ENCODE measurements at places on chromosomes 5 and 9.

GRCh38 chr9:120927269-120928014 is 846 bp upstream of the TRAF1 start:
- DNase-seq = no peak

GRCh38 chr9:93244510-93245436 is 60.8 kb downstream of the WNK2 start:
- no peak for DNase-seq

DNA sequence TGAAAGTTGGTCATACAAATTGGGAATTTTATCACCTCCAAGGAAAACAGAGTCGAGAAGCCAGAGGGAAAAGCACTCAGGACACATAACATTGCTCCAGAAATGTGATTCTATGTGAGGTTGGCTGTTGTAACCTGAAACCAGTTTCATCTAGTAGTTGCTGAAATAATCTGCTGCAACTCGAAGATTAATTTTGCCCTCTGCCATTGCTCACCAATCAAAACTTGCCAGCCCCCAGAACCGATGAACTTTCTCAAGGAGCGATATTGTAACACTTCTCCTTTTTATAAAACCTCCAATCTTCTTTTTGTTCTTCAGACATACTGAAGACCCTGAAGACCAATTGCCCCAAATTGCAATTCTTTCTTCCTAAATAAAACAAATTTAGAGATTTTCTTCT is 31.1 kb downstream of the C5orf58 start:
- no peak for DNase-seq

DNA sequence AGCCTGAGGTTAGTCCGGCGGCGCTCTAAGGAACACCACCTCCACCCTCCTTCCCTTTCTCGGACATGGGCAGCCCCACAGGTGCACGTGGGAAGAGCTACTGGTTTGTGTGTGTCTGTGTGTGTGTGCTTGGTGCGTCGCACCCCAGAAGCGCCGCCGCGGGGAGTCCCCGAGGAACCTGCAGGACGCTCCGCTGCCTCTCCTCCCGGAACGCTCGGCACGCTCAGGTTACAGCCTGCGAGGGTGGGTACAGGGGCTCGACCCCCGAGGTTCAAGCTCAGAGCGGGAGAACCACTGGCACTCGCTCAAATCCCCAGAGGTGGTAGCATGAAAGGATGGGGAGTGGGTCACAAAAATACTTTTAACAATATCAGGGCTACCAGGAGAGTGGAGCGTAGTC is 2.0 kb downstream of the ASTN2 start:
- DNase-seq = no peak

DNA sequence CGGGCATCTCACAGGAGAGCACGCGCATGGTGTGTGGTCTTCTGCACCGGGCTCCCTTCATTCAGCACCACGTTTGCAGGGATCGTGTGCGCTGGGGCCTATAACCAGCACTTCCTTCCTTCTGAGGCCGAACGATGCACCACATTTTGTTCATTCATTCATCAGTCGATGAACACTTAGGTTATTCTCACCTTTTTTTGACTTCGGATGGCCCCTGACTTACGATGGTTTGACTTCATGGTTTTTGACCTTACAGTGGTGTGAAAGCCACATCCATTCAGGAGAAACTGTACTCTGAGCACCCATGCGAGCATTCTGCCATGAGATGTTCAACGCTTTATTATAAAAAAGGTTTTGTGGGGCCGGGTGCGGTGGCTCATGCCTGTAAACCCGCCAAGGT is 27.5 kb downstream of the TSPAN17 start:
- no peak for DNase-seq

- DNase-seq = no peak
These were observed 2.2 kb downstream of the UNC5A start for GRCh38 chr5:176812269-176813259.

DNA sequence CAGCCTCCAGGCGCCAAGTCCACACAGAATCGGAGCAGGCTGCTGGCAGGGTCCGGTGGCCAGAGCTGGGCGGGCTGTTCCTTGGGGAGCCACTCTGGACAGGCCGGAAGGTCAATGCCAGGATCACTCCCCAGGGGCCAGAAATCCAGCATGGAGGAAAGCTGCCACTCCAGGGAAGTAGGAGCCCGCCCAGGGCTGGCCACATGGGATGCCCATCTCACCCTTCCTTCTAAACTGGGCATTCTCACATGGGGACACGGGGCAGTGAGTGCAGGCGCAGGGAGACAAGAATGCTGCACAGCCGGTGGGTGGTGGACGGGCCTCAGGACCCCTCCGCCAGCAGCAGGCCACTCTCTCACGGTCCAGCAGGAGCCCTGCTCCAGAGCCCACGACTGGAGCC is 58.2 kb downstream of the ADAMTS2 start:
- DNase-seq = no peak

DNA sequence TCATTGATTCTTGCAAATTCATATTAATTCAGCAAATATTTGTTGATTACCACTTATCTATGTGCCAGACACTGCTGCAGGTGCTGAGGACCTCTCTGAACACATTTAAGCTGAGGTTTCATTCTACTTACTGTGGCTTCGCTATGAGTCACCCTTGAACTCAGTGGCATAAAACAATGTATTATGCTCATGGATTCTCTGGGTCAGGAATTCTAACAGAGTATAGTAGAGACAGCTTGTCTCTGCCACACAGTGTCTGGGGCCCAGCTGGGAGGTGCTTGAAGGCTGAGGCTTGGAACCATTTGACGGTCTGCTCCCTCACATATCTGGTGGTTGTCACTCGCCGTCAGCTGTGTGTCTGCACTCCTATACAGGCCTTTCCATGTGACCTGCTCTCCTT is 124.3 kb upstream of the NR3C1 start:
- DNase-seq = no peak

GRCh38 chr5:148458036-148458888 is 74.5 kb downstream of the FBXO38 start:
- DNase-seq = no peak

DNA sequence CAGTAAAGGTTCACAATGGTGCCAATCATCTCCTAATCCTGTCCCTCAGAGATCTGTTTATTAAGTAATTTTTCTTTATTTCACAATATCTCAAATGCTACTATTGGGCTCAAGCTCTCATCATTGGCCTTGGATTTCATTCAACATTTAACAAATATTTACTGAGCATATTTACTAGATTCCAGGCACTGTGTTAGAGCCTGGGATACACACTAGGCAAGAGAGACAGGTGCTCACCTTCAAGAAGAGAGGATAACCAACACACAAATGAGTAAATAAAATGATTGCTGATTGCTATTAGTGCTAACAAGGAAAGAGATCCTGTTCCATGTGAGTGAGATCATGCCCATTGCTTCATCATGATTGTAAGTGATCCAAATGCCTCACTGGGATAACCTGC is 27.4 kb downstream of the PPP2R2B start:
- no peak for DNase-seq

DNA sequence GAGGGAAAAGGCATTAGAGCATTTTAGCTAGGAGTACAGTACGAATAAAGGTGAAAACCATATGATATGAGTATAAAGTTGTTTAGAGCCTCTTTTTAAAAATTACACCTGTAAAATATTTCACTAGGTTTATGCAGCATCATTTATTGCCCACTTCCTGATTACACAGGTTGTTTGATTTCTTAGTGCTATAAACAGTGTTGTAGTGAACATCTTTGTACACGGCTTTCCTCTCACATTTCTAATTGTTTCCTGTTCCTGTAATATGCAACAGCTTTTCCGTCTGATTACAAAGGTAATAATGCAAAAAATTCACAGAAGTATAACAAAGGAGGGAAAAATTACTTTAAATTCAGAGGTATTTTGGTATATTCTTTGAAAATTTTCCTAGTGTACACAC is 13.0 kb downstream of the STOM start:
- DNase-seq = no peak

All from femur (tissue), 1 donor.